Lung microvascular endothelial cell (primary cell): ENCODE measurements at places on chromosomes 12 and 14. TPM values are rescaled to one million over a fixed set of nuclear protein-coding genes. Genes with fewer than 3 reads are reported as not detected.
A peak's percentile ranks its signal among the peaks of the same experiment; 100 is the strongest.

- no peak for DNase-seq
Observed at GRCh38 chr12:104414581-104415341, 42.0 kb upstream of the CHST11 start.

- no peak for DNase-seq
Observed at GRCh38 chr14:97712471-97712870, 915.3 kb downstream of the VRK1 start.

GATC gene
- 12.6 and 17.5 TPM in 2 replicates for total RNA-seq

ADCY6 gene
- total RNA-seq, result 22.9 and 36.3 TPM in 2 replicates

DNA sequence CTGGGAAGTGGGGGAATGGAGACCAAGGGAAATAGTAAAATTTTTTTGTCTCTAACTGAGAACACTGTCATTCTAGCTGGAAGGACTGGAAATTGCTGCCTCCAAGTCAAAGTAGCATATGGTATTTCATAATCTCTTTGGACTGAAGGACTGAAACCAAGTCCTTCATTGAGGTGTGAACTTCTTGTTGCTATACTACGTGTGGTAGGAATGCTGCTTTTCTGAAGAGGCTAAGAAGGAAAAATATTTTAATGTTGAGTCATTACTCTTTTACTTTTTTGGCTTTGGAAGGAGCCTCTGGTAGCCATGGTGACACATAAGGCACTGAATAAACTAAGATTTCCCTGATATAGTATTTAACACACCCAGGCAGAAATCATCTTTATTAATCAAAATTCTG is 465.4 kb downstream of the NPAS3 start:
- peak; percentile 4 for DNase-seq

DNA sequence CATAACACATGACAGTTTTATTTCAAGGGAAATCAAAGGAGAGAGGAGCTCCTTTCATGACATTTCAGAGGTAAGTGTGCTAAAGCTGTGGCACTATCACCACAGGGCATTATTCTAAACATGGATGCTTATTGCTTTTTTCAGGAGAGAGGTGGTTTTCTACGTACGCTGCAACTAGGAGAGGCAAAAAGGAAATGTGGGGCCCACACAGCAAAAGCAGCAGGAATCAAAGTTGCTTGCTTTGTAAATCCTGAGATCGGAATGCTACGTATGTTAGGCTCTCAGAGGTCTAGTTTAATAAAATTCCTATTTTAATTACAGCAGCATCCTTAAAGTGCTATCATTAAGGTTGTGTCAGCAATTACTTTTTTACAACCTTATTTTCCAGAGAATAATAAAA is 55.0 kb upstream of the GRIP1 start:
- no peak for DNase-seq

DNA sequence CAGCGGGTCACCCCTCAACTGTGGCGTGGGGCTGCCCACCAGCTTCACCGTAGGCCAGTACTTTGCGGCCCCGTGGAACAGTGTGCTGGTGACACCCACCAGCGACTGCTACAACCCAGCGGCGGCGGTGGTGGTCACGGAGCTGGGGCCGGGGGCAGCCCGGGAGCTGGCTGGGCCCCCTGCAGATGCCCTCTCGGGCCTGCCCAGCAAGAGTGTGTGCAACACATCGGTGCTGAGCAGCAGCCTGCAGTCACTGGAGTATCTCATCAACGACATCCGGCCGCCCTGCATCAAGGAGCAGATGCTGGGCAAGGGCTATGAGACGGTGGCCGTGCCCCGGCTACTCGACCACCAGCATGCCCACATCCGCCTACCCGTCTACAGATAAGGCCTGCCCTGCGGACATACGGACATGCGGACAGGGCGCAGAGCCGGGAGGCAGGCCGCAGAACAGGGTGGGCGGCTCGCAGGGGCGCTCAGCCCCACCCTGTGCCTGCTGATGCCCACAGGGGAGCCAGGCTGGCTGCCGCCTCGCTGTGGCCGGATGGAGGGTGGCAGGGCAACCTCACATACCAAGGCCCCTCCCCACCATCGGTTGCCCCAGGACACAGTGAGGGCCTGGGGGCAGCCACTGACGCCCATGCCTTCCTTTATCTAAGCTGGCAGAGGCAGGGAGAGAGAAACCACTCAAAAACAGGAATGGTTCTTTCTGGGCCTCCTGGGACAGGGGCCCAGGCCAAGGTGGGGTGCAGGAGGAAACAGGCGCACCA is 55.5 kb downstream of the FAM222A start:
- no peak for DNase-seq

DNA sequence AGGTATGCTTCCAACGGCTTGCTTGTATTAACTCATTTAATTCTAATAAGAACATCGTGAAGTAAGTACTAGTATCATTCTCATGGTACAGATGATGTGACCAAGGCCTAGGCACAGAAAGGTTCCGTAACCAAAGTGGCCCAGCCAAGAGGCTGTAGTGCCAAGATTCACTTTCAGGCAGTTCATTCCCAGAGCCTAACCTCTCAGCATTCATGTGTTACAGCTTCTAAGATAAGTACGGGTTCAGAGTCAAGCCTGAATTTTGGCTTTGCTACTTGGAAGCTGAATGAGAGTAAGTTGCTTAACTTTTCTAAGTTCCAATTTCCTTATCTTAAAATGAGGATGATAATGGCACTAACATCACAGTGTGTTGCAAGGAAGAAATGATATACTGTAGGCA is 379.9 kb downstream of the AEBP2 start:
- no peak for DNase-seq

GRCh38 chr12:122437656-122438121 is 15.2 kb upstream of the CLIP1 start:
- no peak for DNase-seq

ARL1 gene
- 29.4 and 37.3 TPM in 2 replicates for total RNA-seq

KRT4 gene
- not detected in 2 replicates for total RNA-seq

SPIC gene
- total RNA-seq, result not detected in 2 replicates

TSHR gene
- total RNA-seq, result not detected in 2 replicates

ASIC1 gene
- total RNA-seq, result under 0.01 TPM in 1 of 2 replicates, not detected in the other

DNA sequence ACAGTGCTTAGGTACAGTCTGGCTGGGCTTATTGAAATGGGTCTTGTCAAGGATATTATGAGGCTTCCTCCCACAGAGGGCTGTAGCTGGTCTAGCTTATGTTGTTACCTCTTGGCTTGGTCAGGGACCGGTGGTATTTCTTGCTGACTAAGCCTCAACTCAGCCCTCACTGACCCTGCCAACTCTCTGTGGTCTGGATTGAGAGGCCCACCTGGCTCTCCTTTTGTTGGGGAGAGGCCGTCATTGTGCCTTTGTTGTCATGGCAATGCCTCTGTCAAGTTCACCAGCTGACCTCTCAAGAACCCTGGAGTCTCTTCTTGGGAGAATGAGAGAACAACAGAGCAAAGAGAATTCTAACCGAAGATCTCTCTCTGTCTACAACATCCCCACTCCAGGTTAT is 245.6 kb upstream of the NPAS3 start:
- no peak for DNase-seq

- no peak for DNase-seq
Observed at GRCh38 chr14:57575482-57575881, 81.8 kb upstream of the CCDC198 start.

GRCh38 chr12:106269150-106269771 is 21.4 kb upstream of the CKAP4 start:
- no peak for DNase-seq

CLEC2A gene
- not detected in 2 replicates for total RNA-seq

DNA sequence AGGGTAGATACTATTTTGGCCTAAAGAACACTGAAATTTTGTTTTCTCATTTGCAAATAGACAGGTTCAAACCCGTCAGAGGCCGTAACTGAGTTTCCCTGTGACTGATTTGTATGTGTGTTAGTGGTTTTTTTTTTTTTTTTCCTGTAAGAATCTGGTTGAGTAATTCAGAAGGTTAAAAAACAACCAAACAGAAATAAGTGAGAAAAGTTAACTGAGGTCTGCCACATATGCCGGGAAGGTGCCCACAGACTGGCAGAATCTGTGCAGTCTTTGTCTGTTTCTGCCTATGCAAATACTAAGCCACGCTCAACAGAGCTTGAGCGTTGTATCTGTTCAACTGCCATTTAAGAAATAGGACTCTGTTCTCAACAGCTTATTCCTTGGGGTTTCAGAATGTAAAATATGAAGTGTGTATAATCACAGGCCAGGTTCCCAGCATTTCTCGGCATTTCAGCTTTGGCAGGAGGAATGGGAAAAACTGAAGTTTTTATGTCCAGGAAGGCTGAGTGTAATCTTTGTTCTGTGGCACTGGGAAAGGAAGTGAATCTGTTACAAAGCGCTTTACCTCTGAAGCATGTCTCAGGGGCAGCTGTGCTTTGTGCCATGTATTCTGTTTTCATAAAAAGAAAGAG is 181.9 kb downstream of the PRKCH start:
- DNase-seq, result peak; percentile 61

DNA sequence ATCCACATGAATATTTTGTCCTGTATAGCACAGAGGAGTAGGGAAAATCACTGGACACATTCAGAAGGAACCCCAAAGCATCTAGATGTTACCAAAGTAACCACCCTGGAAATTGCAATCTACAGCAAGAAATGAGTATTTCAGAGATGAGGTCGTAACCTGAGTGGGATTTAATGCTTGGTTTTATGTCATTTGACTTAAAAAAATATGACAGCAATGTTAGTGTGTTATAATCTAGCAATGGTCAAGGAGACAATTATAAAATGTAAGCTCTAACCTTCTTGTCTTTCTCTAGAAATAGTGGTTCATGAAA is 256.6 kb downstream of the NAV3 start:
- DNase-seq, result no peak

CYP27B1 gene
- total RNA-seq, result under 0.01 TPM in 2 replicates

P3H3 gene
- total RNA-seq, result 12.9 and 25.7 TPM in 2 replicates

- peak; percentile 67 for DNase-seq
Observed at GRCh38 chr14:21734457-21735074, 60.9 kb upstream of the OR4E1 start.

- peak; percentile 82 for DNase-seq
Observed at GRCh38 chr14:28382444-28383190, 384.0 kb upstream of the FOXG1 start.

DNA sequence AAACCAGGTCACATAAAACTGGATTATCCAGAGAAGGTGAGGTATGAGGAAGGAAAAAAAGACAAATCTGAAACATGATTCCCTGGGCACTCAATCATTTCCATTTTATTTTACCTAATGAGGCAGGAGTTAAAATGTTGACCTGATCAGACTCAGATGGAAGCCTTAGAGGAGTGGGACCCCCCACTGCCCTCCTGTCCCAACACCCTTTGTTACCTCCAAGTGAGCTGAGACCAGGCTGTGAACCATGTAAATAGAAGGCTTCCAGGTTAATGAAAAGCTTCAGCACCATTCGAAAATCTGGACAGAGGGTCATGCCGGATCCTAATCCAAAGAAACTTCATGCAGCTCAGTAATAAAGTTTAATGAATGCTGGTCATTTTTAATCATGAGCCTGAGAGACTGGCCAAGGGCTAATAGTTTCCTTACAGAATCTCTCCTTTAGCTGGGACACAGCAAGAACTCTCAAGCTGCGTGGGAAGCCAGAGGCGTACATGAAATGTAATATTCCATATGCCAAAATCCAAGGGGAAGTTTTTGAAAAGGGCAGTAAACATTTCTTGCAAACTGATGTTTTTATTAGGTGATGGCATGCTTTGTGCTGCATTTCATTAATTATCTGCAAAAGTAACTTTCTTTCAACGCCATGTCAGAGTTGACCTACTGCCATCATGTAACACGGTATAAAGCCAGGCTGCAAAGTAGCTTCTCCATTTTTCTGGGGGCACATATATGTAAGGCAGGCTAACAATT is 183.0 kb downstream of the PAX9 start:
- DNase-seq, result no peak

DNA sequence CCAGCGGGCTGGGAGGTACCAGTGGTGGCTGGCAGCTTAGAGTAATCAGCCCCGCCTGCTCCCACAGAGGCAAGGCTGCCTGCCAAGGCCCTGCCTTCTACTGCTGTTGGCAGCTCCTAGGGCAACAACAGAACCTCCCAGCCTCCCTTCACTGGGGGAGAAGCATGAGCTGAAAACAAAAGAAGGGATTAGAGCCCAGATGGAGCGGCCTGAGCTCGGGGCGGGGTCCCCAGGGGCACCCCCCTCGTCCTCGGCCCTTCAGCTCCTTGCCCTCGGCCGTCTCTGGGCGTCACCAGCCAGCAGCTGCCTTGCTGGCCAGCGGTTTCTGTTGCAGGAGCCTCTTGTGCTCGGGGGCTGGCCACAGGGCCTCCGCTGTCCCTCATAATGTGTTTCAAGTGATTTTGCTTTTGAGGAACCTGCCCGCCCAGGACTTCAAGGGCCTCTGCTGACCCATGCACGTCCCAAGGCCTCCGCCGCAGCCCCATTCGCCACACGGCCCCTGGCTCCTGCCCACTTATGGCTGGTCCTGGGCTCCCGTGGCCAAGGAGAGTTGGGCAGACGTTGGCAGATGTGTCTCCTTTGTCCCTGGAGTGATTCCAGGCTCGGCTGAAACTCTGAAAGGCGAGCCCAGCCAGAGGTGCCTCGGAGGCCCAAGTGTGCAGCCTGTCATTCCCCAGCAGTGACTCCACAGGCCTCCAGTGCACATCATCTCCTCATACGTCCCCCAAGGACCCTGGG is 49.7 kb downstream of the PSMA6 start:
- peak; percentile 75 for DNase-seq

GRCh38 chr12:124727922-124728321 is 135.7 kb downstream of the SCARB1 start:
- peak; percentile 57 for DNase-seq

- no peak for DNase-seq
Observed at GRCh38 chr12:55670276-55670675, 33.6 kb downstream of the OR10P1 start.

DNA sequence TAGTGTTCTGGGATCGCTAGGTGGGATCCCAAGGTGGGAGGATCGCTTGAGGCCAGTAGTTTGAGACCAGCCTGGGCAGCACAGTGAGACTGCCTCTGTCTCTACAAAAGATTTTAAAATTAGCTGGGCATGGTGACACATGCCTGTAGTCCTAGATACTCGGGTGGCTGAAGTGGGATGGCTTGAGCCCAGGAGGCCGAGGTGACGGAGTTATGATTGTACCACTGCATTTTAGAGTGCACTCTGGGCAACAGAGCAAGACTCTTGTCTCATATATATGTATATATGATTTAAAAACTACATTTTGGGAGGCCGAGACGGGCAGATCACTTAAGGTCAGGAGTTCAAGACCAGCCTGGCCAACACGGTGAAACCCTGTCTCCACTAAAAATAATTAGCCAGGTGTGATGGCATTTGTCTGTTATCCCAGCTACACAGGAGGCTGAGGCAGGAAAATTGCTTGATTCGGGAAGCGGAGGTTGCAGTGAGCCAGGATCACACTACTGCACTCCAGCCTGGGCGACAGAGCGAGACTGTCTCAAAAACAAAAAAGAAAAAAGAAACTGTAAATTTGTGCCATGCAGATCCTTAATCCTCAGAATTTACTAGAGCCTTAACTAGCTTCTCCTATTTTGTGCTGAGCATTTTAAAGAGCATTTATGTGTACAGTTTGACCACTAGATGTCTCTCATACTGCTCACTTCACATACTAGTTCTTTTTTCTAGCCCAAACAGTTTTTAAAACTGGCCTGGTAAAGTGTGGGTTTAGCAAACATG is 114.8 kb downstream of the MON2 start:
- DNase-seq, result peak; percentile 76

GRCh38 chr12:77746096-77746495 is 84.6 kb upstream of the NAV3 start:
- peak; percentile 81 for DNase-seq
